ENCODE measurements at places on chromosomes 1 and 21.

DNA sequence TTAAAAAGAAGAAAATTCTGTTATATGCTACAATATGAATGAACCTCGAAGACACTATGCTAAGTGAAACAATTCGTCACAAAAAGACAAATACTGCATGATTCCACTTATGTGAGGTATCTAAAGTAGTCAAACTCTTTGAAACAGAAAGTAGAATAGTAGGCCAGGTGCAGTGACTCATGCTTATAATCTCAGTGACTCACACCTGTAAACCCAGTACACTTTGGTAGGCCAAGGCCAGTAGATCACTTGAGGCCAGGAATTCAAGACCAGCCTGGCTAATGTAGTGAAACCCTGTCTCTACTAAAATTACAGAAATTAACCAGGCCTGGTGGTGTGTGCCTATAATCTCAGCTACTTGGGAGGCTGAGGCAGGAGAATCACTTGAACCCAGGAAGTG, 25.7 kb downstream of the EPHA10 start:
- no peak overlapping the region for H3K27ac ChIP-seq
- H3K27me3 ChIP-seq, result peaks cover 29% of the 10 kb centered on the region
- no peak for DNase-seq
- H3K36me3 ChIP-seq, result no peaks in the 10 kb centered on the region
- H3K4me3 ChIP-seq, result no peak overlapping the region

DNA sequence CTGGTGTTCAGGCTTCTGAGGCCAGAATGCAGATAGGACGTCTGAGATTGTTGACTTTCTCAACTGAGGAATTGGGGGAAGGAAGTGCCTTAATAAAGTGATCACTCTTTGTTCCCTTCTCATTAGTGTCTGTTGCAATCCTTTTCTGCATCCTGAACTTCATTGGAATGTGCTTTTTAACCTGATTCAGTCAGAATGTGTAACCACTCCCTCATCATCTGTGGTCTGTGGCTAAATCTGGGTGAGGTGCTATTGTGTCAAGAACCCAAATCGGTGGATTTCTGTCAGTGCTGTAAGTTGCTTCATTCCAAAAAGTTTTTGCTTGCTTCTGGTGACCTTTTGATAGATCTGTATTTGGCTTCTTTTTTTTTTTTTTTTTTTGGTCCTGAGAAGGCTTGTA, 38.2 kb downstream of the ARID1A start:
- peak overlapping the region; percentile 50 for H3K27ac ChIP-seq
- no peaks in the 10 kb centered on the region for H3K27me3 ChIP-seq
- DNase-seq, result peak; percentile 10

GRCh38 chr1:24311741-24312140, 7.4 kb upstream of the GRHL3 start:
- no peaks in the 10 kb centered on the region for H3K4me1 ChIP-seq

DNA sequence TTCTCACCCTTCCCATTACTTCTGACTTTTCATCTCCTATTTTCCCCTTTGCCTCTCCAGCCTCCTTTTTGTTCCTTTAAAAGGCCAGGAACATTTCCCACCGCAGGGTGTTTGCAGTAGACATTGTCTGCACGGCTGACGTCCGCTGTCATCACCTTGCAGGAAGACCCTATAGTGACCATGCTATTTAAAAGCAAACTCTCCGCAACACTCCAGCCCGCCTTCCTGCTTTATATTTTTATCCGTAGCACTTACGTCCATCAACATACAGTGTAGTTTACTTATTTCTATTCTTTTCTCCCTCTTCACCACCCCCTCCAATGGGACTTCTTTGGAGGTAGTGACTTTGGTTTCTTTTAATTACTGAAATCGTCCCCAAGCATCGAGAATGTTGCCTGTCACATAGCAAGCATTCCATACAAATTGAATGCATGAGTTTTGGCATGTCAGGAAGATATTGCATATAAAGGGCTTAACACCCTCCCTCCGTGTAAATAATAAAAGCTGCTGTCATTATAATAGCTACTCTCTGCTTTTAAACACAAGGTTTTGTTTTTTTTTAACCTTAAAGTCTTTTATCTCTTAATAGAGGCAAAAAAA, 19.8 kb downstream of the SLC25A33 start:
- DNase-seq, result no peak
- no peak overlapping the region for H3K27ac ChIP-seq
- H3K4me1 ChIP-seq, result no peaks in the 10 kb centered on the region
- H3K27me3 ChIP-seq, result no peaks in the 10 kb centered on the region
- peak overlapping the region; percentile 1 for H3K4me3 ChIP-seq

GRCh38 chr1:183841950-183842794, 37.3 kb downstream of the RGL1 start:
- DNase-seq, result no peak
- peak overlapping the region; percentile 72 for H3K27ac ChIP-seq
- H3K4me3 ChIP-seq, result peak overlapping the region; percentile 61
- peaks cover 13% of the 10 kb centered on the region for H3K4me1 ChIP-seq
- H3K27me3 ChIP-seq, result no peaks in the 10 kb centered on the region
- H3K36me3 ChIP-seq, result no peaks in the 10 kb centered on the region

- H3K27ac ChIP-seq, result no peak overlapping the region
- H3K4me3 ChIP-seq, result no peak overlapping the region
- no peaks in the 10 kb centered on the region for H3K27me3 ChIP-seq
- DNase-seq, result no peak
Observed at GRCh38 chr21:44005071-44005470, 7.0 kb upstream of the TRAPPC10 start.

GRCh38 chr1:233012021-233012420, 61.6 kb downstream of the NTPCR start:
- peak overlapping the region; percentile 60 for H3K27ac ChIP-seq
- no peaks in the 10 kb centered on the region for H3K4me1 ChIP-seq
- no peak overlapping the region for H3K4me3 ChIP-seq
- DNase-seq, result no peak
- H3K36me3 ChIP-seq, result peaks cover 39% of the 10 kb centered on the region

- no peaks in the 10 kb centered on the region for H3K4me1 ChIP-seq
- peaks cover 18% of the 10 kb centered on the region for H3K27me3 ChIP-seq
- no peaks in the 10 kb centered on the region for H3K36me3 ChIP-seq
- DNase-seq, result no peak
- H3K4me3 ChIP-seq, result no peak overlapping the region
Observed at GRCh38 chr1:213615226-213615916, 372.4 kb upstream of the PROX1 start.

GRCh38 chr1:219564109-219564508, 48.8 kb downstream of the ZC3H11B start:
- DNase-seq, result no peak
- H3K36me3 ChIP-seq, result no peaks in the 10 kb centered on the region
- no peaks in the 10 kb centered on the region for H3K4me1 ChIP-seq
- no peak overlapping the region for H3K27ac ChIP-seq

DNA sequence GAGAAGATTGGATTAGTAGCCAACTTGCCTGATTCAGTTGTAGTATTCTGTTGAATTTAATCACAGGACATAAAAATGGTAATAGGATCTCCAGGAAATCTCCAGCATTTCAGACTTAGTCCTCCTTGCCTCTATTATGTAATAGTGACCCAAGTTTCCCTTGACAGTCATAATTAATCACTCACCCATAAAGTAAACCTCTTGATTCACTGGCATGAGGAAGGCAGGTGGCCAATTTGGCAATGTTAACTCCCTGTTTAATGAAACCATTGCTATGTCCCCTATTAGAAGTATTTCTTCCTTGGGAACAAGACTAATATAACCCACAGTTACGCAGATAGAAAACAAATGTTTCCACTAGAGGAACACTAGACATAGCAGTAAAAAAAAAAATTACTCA, 604.8 kb upstream of the CXADR start:
- no peaks in the 10 kb centered on the region for H3K27me3 ChIP-seq
- H3K27ac ChIP-seq, result no peak overlapping the region
- H3K4me3 ChIP-seq, result no peak overlapping the region
- H3K4me1 ChIP-seq, result no peaks in the 10 kb centered on the region
- no peak for DNase-seq

GRCh38 chr1:244456586-244456985, 4.5 kb upstream of the CATSPERE start:
- H3K27me3 ChIP-seq, result no peaks in the 10 kb centered on the region
- peaks cover 5% of the 10 kb centered on the region for H3K36me3 ChIP-seq
- no peak overlapping the region for H3K27ac ChIP-seq
- H3K4me1 ChIP-seq, result peaks cover 12% of the 10 kb centered on the region
- no peak for DNase-seq
- no peak overlapping the region for H3K4me3 ChIP-seq

DNA sequence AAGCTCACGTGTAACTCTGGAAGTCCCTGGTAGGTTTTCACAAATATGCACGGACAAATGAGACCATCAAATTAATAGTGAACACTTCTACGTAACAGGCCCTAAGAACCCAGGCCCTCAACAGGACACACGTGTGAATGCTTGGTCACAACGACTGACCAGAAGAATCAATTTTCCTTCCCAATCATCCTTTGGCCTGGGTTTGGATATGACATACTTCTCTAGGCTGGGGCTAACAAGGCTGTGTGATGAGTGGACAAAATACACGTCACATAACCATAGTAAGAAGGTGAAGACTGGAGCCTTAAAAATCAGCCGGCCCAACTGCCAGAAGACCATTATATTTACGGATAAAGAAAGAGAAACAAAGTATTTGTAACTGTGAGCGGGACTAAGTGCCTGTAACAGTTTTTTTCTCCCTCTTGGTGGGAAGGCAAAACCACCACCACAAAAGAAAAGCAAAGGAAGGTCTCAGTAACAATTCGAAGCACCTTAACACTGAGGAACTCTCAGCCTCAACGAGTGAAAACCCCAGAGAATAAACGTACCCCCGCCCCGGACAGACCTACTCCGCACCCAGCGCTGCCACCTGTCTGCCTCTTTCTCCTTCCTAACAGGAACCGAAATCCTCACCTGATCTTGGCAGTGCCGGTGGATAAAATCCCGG, 450 bp downstream of the SDE2 start:
- peaks cover 44% of the 10 kb centered on the region for H3K36me3 ChIP-seq
- no peaks in the 10 kb centered on the region for H3K27me3 ChIP-seq
- H3K27ac ChIP-seq, result peak overlapping the region; percentile 95
- peak overlapping the region; percentile 88 for H3K4me3 ChIP-seq
- no peak for DNase-seq

- no peak overlapping the region for H3K4me3 ChIP-seq
- peak; percentile 36 for DNase-seq
- H3K27ac ChIP-seq, result peak overlapping the region; percentile 85
- peaks cover 2% of the 10 kb centered on the region for H3K36me3 ChIP-seq
- H3K4me1 ChIP-seq, result peaks cover 38% of the 10 kb centered on the region
Observed at GRCh38 chr1:66282343-66282852, 251.6 kb upstream of the SGIP1 start.

DNA sequence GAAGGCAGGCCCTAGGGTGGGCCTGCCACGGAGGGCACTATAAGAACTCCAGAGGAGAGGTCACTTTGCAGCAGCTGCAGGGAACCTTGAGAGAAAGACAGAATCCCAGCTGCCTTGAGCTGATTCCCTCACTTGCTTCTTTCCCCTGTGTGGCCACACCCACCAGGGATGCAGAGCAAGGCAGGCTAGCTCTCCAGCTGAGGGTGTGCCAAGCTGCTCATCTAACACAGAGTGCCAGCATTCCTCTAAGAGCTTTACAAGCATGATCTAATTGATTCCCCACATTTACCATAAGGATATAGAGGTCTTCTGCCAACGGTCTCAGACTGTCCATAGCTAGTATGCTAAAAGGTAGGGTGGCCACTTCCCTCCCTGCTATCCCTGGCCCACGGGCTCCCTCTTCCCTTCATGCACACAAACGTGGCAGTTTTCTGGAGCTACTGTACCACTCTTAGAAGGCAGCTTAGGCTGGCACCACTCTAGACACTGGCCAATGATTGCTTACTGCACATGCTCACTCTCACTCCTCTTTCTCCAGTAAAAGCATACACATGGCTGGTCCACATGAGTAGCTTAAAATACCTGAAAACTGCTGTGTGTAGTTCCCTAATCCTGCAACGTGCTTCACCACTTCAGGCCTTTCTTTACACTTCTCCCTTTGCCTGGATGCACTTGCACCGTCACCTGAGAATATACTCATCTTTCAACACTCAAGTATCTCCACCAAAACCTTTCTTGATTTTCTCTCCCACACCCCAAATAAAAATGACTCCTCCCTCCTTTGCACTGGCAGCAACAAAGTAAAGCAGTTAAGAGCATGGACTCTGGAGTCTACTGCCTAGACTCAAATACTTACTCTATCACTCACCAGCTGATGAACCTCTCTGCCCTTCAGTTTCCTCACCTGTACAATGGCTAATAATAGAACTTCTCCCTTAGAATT, 57.7 kb downstream of the DMAP1 start:
- peaks cover 6% of the 10 kb centered on the region for H3K4me1 ChIP-seq
- H3K4me3 ChIP-seq, result no peak overlapping the region
- H3K27me3 ChIP-seq, result no peaks in the 10 kb centered on the region
- H3K27ac ChIP-seq, result no peak overlapping the region
- no peak for DNase-seq
- H3K36me3 ChIP-seq, result no peaks in the 10 kb centered on the region

- no peaks in the 10 kb centered on the region for H3K36me3 ChIP-seq
- H3K27ac ChIP-seq, result no peak overlapping the region
- no peaks in the 10 kb centered on the region for H3K4me1 ChIP-seq
- H3K27me3 ChIP-seq, result no peaks in the 10 kb centered on the region
- no peak overlapping the region for H3K4me3 ChIP-seq
- no peak for DNase-seq
Observed at GRCh38 chr1:94661431-94661932, 119.9 kb upstream of the F3 start.

DNA sequence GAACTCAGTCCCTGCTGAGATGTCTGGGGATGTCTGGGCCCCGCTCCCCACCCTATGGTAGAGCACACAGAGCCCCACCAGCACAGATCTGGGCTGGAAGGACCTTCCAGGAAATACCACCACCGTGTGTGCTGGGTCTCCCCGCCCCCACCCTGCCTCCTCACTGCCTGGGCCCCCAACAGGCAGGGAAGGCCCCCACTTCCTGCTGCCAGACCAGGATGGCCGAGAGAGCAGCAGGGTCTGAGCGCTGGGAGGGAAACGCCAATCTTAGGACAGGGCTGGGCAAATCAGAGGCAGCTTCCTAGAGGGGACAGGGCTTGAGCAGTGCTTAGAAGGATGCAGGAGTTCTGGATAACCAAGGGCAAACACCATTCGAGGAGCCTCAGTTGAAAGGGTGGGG, 11.9 kb downstream of the ADGRB2 start:
- H3K27ac ChIP-seq, result peak overlapping the region; percentile 22
- no peaks in the 10 kb centered on the region for H3K36me3 ChIP-seq
- peaks cover 48% of the 10 kb centered on the region for H3K4me1 ChIP-seq
- DNase-seq, result no peak
- no peaks in the 10 kb centered on the region for H3K27me3 ChIP-seq
- peak overlapping the region; percentile 47 for H3K4me3 ChIP-seq

- H3K27me3 ChIP-seq, result no peaks in the 10 kb centered on the region
- H3K4me3 ChIP-seq, result no peak overlapping the region
- DNase-seq, result no peak
- H3K27ac ChIP-seq, result no peak overlapping the region
- no peaks in the 10 kb centered on the region for H3K4me1 ChIP-seq
- no peaks in the 10 kb centered on the region for H3K36me3 ChIP-seq
Observed at GRCh38 chr1:171833091-171833825, 8.0 kb upstream of the DNM3 start.
